Left forelimb (tissue), 1 donor: ENCODE measurements at places on chromosomes 1 and 21.

DNA sequence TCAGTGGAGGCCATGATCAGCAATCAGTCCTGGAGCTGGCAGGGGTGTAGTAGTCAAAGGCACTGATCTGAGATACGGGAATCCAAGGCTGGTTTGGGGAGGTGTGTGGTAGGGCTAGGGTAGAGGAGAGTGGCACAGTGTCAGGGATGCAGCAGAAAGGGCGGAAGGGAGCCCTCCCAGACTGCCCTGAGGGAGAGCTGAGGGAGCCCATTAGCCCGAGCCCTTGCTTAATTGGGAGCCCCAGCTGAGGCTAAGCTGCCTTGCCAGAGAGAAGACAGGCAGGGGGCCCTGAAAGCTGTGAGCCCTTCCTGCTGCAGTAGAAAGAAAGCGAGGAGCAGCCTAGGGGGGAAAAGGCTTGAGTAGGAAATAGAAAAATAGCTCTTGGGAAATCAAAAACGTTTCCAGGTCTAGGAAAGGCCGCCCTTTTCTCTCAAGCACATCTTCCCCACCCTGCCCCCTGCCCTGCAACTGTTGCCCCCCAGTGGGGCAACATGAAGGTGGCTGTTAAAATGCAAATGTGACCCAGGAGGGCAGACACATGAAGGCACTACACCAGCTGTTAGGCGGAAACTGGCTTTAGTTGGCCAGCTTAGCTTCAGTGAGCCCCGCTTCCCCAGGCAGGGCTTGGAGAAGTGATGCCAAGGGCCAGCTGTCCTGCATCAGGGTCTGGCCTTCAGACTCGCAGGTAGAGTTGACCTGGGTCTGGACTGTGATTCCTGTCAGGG is 106.2 kb downstream of the UCK2 start:
- DNase-seq, result no peak

DNA sequence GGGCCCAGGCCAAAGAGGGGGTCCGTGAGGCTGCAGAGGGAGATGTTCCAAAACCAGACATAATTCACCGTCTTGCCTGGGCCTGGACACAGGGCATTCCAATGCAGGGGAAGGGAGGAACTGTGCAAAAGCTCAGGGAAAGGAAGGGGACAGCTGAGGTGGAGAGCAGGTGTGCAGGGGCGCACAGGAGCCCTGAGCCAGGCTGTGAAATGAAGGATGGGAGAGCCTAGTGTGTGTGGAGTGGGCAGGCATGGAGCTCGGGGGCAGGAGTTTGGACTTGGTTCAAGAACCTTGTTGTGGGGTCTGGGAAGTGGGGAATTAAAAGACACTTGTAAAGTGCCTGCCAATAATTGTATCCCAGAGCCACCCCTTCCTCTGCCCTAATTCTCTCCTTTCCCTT is 2.3 kb downstream of the TNNI1 start:
- no peak for DNase-seq

DNA sequence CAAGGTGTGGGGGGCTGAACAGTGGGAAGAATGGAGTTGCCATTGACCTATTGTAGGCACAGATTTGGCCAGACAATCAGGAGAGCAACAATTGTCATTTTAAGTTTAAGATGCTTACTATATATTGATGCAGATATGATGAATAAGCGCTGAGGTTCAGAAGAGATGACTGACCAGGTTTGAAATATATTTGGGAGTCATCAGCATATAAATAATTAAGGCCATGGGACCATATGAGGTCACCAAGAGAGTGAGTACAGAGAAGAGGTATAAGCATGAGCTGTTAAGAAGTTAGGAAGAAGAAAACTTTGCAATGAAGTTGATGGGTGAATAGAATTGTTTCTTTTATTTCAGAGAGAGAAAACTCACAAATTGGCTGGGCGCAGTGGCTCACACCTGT is 4.5 kb upstream of the GADD45A start:
- no peak for DNase-seq

DNA sequence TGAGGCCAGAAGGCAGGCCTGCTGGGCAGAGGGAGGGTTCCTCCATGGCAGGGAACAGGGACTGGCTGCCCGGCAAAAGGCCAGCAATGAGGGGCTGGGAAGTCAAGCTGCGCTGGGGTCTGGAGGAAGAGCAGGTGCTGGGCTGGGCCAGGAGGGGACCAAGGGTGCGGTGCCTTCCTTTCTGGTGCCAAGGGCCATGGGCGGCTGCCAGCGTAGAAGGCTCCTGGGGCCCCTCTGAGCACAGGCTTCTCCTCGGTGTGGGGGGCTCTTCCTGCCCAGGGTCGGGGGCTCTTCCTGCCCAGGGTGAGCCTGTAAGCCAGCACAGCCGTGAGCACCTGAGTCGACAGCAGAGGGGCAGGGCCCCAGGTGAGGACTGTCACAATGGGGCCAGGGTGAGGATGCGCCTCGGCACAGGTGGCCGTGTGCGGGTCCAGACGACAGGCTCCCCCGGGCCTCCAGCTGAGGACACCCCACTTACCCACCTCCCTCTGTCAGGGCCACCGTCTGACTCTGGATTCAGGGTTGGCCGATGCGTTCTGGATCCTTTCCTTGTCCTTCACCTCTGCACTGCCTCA is 10.7 kb upstream of the DNMT3L start:
- DNase-seq, result no peak

DNA sequence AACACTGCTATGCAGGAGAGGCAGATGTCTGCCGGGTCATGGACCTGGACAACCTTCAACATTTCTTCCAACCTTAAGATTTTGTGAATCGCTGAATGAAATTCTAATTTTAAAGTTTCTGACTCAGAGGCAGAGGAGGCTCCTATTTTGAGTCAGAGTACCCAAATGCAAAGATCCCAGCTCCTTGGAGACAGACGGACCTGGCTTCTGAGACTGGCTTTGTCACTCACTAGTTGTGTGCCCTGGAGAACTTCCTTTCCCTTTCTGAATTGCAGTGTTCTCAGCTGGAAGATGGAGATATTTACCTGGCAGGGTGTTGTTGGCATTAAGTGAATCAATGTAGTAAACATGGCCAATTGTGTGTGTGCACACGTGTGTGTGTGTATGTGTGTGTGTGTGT is 51.9 kb downstream of the IER5 start:
- DNase-seq, result peak; percentile 44
